ENCODE measurements at places on chromosomes 4 and X. TPM values are rescaled to one million over a fixed set of nuclear protein-coding genes. Genes with fewer than 3 reads are reported as not detected.

Gene F11
- polyA plus RNA-seq: not detected

Gene GAGE12H
- polyA plus RNA-seq: not detected

Gene CXorf65
- 15.2 TPM for polyA plus RNA-seq

GRCh38 chrX:15438332-15438731, 54.1 kb upstream of the VEGFD start:
- no peaks in the 10 kb centered on the region for H3K36me3 ChIP-seq
- no peaks in the 10 kb centered on the region for H3K4me1 ChIP-seq
- no peak overlapping the region for H3K4me3 ChIP-seq
- no peak overlapping the region for H3K27ac ChIP-seq
- no peak for DNase-seq

DNA sequence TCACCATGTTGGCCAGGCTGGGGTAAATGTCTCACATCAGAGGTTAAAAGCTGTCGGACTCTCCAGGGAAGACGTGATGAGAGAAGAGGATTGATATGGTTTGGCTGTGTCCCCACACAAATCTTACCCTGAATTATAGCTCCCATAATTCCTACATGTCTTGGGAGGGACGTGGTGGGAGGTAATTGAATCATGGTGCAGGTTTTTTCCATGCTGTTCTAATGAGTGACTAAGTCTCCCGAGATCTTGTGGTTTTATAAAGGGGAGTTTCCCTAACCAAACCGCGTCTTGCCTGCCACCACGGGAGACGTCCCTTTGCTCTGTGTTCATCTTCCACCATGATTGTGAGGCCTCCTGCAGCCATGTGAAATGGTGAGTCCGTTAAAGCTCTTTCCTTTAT, 64.4 kb downstream of the ASMT start:
- no peak for DNase-seq
- H3K4me3 ChIP-seq: no peak overlapping the region
- peaks cover 11% of the 10 kb centered on the region for H3K27me3 ChIP-seq

DNA sequence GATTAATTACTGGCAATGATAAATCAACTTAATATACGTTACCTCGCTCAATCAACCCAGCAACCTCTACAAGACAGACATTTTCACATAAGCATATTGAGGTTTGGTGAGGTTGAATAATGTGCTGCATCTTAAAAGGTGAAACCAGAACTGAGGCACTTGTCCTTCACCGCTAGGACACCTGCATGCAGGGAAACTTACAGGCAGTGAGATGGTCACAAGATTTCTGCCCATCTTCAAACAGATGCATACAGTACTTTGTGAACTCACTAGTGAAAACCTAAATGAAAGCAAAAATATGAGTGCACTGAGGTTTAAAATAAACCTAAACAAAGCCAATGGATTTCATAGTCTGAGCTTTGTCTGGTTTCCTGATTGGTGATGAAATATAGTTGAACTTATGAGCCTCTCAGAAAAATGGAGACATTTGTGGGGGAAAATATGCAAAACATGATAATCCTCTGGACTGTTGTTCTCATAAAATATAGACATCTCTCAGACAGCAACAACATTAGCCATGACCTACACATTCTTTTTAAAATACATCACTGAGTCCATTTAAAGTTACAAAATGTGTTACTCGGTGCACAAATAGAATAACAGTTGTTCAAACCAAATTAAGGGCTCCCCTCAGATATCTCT, 20.9 kb upstream of the PRSS12 start:
- no peaks in the 10 kb centered on the region for H3K36me3 ChIP-seq
- no peak overlapping the region for H3K27ac ChIP-seq
- no peaks in the 10 kb centered on the region for H3K4me1 ChIP-seq
- no peaks in the 10 kb centered on the region for H3K27me3 ChIP-seq
- DNase-seq: no peak
